ENCODE measurements at places on chromosomes 11 and 22.

GRCh38 chr11:126328001-126328390, 24.1 kb downstream of the DCPS start:
- no peak for ATAC-seq

GRCh38 chr11:34513682-34514449, at the start of gene ELF5:
ELF5 (minus strand) TSS chr11:34513794; CDS start chr11:34505749, 8,045 bp downstream.
- no peak for ATAC-seq

GRCh38 chr22:30235687-30236170, 10.8 kb downstream of the LIF start:
- no peak for ATAC-seq

DNA sequence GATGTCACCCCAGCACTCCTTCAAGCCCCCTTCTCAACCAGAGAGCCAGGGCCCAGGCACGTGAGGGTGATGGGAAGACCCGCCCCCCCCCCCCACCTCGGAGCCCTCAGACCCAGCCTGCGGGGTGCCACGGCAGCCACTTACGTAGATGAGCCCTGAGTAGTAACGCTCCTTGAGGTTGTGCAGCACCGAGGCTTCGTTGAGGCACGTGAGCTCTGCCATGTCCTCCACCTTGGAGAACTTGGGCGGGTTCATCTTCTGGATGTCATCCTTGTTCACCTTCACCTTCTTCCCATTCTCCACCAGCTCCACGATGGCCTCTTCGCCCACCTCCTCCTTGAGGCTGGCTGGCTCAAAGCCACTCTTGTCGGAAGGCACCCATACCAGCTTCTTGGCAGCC, 39.0 kb downstream of the MYH9 start:
- ATAC-seq = no peak

DNA sequence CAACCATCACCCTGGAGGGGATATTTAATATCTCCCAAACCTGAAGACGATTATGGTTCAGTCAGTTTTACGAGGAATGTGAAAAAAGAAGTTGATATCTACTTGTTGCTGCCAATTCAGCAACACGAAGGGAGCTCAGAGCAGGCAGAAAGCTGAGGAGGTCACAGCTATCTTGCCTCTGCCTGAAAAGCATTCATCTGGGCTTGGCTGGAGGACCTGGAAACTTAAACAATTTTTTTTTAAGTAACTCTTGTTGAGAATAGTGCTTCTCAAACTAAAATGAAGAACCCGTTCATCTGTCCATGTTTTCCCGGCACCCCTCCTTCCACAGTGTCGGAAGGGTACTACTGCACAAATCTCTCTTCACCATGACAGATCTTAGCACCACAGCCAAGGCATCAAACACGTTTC, 98.9 kb downstream of the MICAL3 start:
- ATAC-seq = no peak

- ATAC-seq = no peak
These were observed 1.2 kb upstream of the TBC1D10A start for GRCh38 chr22:30327864-30328345.

DNA sequence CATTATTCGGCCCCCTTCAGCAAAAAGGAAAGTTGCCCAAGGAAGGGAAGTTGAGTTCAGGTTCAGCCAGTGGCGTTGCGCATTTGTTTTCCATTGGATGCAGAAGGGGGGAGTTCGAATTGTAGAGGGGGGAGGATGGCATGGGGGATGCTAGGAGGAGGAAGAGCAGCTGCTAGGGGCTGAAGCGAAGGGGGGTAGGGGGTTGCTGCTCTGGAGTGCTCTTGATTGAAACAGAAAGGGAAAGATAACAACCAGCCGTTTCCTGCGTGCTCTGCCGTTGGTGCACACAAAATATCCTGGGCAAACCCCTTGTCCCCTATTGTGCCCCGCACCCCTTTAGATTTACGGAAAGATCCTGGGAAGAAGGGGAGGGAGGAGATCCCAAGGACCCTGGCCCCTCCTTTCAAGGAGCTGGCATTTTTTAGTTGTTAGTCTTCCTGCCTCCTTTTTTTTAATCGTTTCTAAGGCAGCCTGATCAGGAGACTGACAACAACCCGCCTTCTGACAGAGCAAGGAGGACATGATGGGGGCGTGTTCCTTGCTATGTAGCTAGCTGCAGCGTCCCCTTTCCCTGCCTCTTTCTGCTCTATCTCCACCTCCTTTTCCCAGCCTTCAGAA, 2.1 kb downstream of the KMT2A start:
- ATAC-seq = no peak

DNA sequence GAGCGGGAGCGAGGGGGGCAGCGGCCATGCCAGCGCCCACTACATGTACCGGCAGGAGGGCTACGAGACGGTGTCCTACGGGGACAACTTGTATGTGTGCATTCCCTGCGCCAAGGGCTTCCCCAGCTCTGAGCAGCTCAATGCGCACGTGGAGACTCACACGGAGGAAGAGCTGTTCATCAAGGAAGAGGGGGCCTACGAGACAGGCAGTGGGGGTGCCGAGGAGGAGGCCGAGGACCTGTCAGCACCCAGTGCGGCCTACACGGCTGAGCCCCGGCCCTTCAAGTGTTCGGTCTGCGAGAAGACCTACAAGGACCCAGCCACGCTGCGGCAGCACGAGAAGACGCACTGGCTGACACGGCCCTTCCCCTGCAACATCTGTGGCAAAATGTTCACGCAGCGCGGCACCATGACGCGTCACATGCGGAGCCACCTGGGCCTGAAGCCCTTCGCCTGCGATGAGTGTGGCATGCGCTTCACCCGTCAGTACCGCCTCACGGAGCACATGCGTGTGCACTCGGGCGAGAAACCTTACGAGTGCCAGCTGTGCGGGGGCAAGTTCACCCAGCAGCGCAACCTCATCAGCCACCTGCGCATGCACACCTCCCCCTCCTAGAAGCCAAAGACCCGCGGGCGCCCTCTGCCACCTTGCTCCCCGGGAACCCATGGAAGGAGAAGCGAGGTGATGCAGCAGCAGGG, 20.9 kb upstream of the TMEM191C start:
- no peak for ATAC-seq

GRCh38 chr11:34459507-34460162, 20.9 kb downstream of the CAT start:
- ATAC-seq = no peak

DNA sequence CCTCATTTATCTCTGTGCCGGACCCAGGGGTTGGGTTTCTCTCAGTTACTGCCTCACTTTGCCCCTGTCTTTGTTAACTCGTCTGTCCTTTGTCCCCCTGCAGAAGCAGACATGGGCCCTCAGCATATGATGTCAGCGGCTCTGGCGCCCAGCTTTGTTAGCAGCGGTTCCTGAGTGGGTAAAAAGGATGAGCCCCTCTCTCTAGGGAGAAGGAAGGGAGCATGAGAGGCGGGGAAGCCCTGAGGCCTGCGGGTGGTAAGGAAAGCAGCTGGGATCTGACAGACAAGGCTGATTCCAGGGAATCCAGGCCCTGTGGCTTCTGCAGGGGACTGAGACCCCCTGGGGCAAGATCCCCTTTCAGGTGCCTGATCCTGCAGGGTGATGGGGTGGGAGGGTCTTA, 51.7 kb downstream of the MCM5 start:
- ATAC-seq = no peak

GRCh38 chr22:27557286-27558008, 244.1 kb downstream of the MN1 start:
- no peak for ATAC-seq

Measured in gastroesophageal sphincter (tissue), 4 donors.